ENCODE measurements at places on chromosomes 7 and 10.

- no peak for DNase-seq
Measured at GRCh38 chr10:5343092-5343491, 21.7 kb upstream of the UCN3 start.

GRCh38 chr7:17952387-17952786, 12.1 kb upstream of the SNX13 start:
- no peak for DNase-seq

- DNase-seq, result no peak
Measured at GRCh38 chr10:88194961-88195367, 331.5 kb downstream of the PTEN start.

DNA sequence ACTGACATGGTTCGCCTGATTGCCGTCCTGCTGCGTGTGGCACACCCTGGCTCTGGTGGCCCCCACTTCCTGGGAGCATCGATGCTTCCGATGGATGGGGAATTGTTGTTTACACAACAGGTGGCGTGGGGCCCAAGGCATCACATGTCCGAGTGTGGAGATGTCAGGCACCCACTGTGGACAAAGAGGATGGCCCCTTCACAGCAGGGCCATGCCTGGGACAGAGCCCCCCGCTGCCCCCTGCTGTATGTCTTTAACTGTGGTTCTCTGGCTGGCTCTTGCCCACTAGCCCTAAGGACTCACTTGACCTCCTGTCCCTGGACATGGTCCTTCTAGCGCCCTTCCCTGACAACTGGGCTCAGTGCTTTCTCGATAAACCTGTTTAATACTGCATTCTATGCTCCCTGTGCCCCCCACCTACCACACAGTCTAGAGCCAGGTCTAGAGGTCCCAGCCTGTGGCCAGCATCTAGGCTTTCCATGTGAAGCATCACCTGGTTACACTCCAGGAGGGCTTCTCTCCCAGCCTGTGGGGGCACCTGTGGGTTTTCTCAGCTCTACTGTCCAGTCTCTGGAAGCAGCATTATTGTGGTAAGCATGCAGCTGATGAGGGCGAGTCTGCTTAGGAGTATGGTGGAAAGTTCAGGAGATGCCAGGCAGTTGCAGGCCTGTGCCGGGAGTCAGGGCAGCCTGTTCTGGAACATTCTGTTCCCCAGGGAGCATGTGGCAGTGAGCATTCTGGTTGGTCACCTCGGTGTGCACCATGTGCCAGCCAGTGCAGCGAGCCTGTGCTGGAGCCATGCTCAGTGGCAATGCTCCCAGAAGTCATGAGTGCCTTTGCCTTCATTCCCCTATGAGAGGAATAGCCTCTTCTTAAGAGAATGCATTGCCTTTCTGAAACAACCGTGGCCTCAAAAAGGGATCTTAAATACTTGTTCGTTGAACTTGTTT, 10.4 kb downstream of the ADCY1 start:
- DNase-seq, result no peak

DNA sequence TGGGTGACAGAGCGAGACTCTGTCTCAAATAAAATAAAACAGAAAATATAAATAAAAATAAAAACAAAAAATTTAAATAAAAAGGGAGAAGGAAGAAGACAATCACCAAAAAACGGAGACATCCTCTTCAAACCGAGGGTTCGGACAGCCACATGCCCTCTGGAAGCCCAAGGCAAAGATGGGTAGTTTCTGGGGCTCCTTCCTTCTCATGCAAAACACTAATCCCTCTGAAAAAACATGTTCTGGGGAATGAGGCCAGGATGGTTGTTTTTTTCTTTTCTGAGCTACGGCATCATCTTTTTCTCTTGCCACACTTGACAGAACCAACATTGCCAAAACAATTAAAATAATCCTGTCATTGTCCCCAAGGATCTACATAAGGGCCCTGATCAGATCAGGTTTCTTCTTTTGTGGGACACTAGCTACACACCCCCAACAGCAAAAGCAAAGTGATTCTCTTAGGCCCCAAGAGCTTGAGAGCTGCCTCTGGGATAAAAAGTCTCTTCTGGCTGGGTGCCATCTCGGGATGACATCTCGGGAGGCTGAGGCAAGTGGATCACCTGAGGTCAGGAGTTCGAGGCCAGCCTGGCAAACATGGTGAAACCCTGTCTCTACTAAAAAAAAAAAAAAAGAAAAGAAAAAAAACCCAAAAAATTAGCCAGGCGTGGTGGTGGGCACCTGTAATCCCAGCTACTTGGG, 14.2 kb upstream of the POR start:
- no peak for DNase-seq

GRCh38 chr7:14754631-14755030, 147.9 kb downstream of the DGKB start:
- no peak for DNase-seq

GRCh38 chr7:142478479-142479220, 220.8 kb upstream of the PRSS58 start:
- DNase-seq, result no peak

- DNase-seq, result no peak
Measured at GRCh38 chr7:102425639-102426267, 7.6 kb upstream of the ORAI2 start.

GRCh38 chr10:113895018-113895417, 40.6 kb downstream of the NHLRC2 start:
- no peak for DNase-seq

- DNase-seq, result no peak
Measured at GRCh38 chr7:129529643-129530042, 27.3 kb downstream of the SMKR1 start.

DNA sequence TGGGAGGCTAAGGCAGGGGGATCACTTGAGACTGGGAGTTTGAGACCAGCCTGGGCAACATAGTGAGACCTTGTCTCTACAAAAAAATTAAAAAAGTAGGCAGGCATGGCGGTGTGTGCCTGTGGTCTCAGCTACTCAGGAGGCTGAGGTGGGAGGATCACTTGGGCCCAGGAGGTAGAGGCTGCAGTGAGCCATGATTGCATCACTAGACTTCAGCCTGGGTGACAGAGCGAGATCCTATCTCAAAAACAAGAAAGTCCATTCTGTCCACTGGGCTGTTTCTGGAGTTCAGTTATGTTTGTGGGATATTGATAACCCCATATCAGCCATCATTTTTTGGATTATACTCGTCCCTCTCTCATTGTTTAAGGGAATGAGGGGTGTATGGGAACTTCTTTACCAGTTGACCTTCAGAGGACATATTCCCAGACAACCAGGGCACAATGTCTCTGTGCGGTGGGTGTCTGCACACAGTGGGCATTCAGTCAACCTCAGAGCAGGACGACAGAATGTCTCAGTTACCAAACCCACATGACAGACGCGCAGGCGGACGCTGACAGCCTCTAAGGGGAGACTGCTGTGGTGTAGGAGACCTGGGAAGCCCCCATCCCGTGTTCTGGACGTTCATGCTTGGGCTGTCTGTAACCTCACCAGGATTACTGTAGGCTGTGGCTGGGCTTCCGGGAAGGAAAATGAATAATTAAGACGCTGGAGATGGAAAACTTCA, 69.4 kb downstream of the CARD11 start:
- DNase-seq, result no peak

DNA sequence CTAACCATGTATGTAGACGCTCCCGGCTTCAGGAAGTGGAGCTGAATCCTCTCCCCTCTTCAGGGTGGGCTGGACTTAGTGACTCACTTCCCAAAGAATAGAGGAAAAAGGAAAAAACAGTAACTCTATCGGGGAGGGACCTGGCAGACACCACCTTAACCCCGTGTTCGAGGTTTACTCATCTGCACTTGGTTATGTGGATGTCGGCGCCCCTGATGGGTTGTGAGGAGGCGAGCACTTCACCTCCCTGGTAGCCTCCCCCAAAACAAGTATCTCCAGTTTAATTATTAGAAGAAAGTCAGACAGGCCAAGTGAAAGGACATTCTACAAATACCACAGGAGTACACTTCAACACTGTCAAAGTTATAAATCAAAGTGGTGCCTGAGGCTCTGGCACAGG, 559.7 kb downstream of the TCERG1L start:
- no peak for DNase-seq

DNA sequence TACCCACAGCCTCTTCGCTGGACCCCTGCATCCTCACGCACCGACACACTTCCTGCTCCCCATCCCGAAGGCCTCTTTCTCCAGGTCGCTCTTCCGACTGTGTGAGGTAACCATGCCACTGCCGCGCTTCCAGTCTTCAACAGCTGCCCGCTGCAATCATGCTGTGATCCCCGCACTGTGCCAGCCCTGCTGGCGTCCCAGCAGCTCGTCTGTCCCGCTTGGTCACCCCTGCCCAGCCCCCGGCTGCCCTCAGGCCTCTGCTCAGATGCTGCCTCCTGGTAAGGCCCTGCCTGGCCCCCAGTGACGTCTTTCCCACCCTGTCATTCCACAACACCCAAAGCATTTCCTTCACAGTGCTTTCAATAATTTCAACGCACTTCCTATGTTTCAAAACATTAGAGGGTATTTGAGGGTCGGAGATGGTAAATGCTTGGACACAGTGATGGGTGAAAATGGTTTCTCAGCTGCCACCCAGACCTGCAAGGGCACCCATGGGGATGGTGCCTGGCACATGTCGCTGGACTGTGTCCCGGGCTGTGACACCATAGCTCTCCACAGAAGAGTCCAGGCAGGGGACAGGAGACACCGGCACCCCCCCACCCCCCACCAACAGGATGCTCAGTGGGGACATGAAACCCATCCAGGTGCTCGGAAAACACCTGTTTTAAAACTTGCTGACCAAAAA, 125.2 kb downstream of the MAD1L1 start:
- DNase-seq, result no peak

- no peak for DNase-seq
Measured at GRCh38 chr7:25207887-25208286, 20.4 kb downstream of the NPVF start.

DNA sequence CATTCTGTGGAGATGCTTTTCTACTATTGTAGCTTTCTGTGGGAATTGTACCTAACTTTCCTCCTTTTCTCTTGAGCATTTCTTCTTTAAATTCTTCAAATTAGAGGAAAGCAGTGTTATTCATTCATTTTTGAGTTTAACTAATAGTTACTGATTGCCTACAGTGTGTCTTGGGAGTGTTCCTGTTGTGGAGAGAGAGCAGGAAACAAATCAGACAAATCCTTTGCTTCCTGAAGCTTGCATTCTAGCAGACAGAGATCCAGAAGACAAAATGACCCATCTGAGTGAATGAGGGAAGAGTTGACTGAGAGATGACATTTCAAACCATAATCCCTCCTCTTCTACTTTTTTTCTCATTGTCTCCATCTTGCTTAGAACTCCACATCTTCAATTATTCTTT, 170.4 kb downstream of the SUGCT start:
- DNase-seq, result no peak

DNA sequence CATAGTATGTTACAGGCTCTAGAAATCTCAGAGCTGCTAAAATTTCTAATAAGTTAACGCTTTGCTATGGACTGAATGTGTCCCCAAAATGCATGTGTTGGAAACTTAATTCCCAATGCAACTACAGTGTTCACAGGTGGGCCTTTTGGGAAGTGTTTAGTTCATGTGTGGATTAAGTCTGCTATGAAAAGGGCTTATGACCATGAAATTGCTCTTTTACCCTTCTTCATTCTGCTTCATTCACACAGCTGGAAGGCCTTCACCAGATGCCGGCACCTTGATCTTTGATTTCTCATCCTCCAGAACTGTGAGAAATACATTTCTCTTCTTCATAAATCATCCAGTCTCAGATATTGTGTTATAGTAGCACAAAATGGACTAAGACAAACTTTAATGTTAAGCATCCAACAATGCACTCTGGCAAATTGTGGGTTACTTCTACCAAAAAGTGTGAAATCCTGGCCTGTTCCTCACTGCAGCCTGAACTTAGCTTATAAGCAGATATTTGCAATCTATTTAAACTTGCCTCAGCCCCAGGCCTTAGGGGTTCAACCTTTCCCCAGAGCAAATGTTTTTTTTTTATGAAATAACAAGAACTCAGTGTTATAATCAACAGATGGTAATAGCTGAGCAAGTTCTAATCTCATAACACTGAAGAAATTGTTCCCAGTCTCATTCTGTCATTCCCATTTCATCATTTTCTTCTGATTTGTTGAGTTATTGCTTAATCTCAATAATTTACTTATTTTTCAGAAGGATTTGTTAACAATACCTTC, 523.6 kb downstream of the KIF20B start:
- DNase-seq, result no peak

- DNase-seq, result no peak
Measured at GRCh38 chr7:16484453-16485158, 19.1 kb upstream of the SOSTDC1 start.

GRCh38 chr7:136923111-136923667, 54.7 kb downstream of the CHRM2 start:
- no peak for DNase-seq

DNA sequence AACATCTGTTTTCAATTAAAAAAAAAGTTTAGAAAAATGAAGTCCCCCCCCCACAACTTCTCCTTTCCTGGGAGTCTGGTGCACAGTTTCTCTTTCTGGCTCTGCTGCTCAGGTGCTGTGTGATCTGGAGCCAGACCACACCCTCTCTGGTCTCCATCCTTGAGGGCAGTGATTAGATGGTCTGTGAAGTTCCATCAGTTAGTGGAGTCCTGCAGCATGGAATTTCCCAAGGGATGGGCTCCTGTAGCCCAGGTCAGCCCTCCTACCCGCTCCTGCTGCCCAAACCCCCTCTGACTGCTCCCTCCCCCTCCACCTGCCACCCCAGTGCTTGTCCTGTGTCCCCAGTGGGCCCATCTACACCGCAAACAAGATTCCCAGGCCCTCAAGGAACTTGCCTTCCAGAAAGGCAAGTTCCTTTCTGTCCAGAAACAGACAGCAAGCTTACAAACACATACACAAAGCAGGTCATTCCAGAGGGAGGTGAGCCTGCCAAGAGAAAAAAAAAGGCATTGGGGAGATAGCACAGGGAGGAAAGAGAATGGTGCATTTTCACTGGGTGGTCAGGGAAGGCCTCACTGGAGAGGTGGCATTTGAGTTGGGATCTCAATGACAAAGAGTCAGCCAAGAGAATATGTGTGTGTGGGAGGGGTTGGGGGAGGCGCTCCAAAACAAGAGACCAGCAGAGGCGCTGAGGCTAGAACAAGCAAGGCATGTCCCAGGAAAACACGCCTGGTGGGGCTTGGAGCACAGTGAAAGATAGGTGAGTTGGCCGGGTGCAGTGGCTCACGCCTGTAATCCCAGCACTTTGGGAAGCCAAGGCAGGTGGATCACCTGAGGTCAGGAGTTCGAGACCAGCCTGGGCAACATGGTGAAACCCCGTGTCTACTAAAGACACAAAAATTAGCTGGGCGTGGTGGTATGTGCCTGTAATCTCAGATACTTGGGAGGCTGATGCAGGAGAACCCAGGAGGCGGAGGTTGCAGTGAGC, 49.5 kb upstream of the SLC29A3 start:
- no peak for DNase-seq

GRCh38 chr10:34651416-34652195, 163.5 kb downstream of the PARD3 start:
- no peak for DNase-seq

DNA sequence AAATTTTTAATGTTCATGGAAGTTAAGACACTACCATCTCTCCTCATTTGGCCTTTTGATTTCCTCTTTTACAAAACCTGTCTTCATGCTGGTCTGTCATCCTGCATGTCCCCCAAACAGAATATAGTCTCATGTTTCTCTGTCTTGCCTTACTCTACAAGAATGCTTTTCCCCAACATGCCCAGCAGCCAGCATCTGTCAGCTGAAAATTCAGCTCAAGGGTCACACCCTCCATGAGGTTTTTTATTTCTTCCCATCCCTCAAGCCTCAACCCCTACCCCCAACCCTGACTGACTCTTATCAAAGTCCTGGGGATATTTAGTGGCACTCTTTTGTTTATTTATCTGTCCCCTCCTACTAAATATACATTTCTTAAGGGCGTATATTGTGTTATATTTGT, 202.0 kb downstream of the ANK3 start:
- no peak for DNase-seq

Data from CMK (cell line).